ENCODE measurements at places on chromosomes 11 and 22.

GRCh38 chr11:45217991-45218390, 68.2 kb downstream of the SYT13 start:
- no peak for DNase-seq

DNA sequence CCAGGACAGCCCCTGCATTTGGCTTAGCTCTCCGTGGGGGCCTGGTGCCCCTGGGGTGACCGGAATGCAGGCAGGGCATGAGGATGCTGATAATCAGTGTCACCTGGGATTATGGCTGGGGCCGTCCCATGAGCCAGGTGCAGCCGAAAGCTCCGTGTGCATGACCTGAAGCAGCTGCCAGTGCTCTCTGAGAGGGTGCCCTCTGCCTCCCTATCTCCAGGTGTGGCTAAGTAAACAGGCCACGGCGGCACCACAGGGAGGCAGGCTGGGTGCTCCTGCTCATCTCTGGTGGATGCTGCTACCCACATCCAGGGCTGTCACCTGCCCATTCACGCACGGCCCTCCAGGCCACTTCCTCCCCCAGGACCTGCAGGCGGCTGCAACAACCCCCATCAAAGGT, 29.8 kb downstream of the DUSP8 start:
- DNase-seq, result no peak

- DNase-seq, result no peak
These were observed 54.0 kb downstream of the SLC5A1 start for GRCh38 chr22:32097018-32097417.

DNA sequence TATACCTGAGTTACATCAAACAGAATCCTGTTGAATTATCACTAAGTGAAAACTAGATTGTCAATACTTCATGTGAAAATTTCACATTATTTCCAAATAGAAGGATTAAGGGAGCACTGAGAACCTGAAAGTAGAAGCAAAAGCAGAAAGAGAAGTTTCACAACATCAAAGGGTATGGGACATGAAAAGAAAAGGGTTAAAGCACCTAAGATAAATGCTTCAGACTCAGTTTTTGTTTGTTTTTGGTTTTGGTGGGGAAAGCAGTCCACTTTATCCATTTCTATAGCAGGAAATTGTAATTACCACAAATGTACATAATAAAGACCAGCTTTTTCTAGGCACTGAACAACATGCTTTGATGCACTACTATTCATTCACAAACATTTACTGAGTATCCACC, 1069.7 kb upstream of the CCDC90B start:
- no peak for DNase-seq

DNA sequence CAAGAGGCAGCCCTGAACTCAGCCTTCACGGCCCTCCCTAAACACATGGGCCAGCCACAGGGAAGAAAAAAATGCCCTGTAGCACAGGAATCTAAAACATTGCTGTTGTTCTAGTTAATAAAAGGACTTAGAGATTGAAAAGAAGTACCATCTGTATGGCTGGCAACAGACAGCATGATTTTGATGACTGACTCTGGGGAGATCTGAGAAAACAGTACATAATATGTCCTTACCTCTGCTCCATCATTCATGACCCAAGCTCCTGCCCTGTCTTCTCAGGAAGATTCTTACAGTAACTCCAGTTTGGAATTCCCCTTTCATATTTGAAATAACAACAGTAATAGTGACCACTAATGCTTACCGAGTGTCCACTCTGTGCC, 244.2 kb downstream of the ETS1 start:
- no peak for DNase-seq

DNA sequence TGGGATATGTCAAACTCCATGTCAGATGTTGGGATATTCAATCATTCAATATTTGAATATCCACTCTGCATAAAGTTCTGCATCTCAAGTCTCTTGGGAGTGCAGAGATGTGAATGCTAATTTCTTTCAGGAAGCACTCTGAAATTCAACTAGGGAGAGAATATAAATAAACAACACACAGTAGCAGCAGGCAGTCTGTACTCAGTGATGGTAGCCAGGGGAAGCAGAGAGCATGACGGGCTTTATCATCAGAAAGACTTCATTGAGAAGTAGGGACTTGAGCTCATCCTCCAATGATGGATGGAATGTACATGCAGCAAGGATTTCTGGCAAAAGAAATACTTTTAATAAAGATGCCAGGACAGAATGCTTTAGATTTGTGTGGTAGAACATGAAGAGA, 9.8 kb upstream of the TEAD1 start:
- DNase-seq, result no peak

- no peak for DNase-seq
These were observed 171.8 kb downstream of the DSCAML1 start for GRCh38 chr11:117625237-117625636.

- peak; percentile 76 for DNase-seq
These were observed 16.9 kb upstream of the RAC2 start for GRCh38 chr22:37260901-37261336.

GRCh38 chr11:64173616-64174355, 7.9 kb upstream of the MACROD1 start:
- no peak for DNase-seq

- no peak for DNase-seq
These were observed 50.5 kb downstream of the SMCO4 start for GRCh38 chr11:93492464-93493251.

GRCh38 chr11:113077379-113077778, 116.2 kb downstream of the NCAM1 start:
- DNase-seq, result no peak

GRCh38 chr22:37675930-37676735, 697 bp downstream of the LGALS1 start:
- DNase-seq, result no peak

Measured in aorta (tissue), 5 donors.